Kidney (tissue), 22 donors: ENCODE measurements at places on chromosomes 4 and X.

GRCh38 chr4:168923526-168924194 lies 86.4 kb downstream of the CBR4 start:
- peak; percentile 62 for DNase-seq

DNA sequence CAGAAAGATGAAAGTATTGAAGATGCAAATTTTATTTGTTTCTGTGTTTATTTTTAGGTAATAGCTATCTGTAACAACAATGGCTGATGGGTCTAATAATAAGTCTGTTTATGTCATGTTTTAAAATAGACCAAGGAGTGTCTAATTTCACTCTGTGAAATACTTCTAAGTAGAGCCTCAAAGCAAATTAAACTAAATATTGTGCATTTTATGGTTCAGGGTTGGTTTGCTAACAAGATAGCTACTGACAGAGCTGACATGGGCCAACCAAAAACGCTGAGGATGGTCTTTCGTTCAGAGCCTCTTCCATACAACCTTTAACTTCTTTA lies 437.6 kb upstream of the CTSO start:
- no peak for DNase-seq

- DNase-seq = no peak
Measured at GRCh38 chrX:19602866-19603622, 87.7 kb upstream of the MAP3K15 start.

GRCh38 chrX:48595929-48596328 lies 1.4 kb upstream of the WDR13 start:
- DNase-seq = no peak

- DNase-seq = no peak
Measured at GRCh38 chr4:181870326-181870725, 372.9 kb upstream of the TENM3 start.

DNA sequence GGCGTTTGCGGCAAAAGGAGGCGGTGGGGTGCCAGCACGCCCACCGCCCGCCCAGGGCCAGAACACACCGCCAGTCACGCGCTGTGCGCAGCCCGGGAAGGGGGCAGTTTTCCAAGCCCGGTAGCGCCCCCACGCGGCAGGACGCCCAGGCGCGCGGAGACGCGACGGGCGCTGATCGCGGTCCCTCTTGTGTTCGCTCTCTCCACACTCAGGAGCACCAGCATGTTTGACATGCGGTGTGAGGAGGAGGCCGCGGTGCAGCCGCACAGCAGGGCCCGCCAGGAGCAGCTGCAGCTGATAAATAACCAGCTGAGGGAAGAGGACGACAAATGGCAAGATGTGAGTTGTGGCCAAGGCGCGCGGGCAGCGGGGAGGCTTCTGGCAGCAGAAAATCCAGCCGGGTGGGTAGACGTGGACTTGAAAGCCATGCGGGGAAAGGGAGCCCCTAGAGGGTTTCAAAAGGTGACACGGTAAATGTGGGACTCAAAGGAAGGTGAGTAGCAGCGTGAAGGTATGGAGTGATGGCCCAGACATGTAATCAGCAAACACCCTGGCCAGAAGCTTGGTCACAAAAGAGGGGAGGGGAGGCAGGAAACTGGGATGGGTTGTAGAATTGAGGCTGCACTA lies 104.1 kb downstream of the PHOX2B start:
- peak; percentile 86 for DNase-seq

DNA sequence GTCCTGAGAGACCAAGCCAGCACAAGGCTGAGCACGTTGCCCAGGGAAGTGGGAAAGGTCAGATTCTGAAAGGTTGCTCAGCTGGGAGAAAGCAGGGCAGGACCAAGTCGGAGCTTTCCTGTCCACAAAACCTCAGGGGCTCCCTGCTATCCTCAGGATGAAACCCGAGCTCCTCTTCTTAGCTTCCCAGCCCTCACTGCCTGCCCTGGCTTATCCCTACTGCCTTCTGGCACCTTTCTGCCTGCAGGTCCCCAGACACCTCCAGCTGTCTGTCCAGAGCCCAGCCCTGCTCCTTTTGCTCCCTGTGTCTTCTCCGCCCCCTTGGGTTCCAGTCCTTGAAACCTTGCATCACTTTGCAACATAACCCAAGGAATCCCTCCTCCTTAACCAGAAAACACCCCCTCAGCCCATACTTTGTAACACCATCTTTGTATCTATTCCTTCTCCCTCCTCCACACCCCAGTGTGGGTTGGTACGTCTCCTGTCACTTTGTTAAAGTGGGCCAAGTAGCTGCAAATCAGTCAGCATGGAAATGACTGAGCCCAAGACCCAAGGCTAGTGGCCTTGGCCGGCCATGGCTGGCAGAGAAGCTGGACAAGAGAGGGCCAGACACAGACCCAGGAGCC lies 20.0 kb upstream of the PRRG3 start:
- DNase-seq = no peak

- DNase-seq = no peak
Measured at GRCh38 chr4:89447543-89447942, 139.9 kb upstream of the GPRIN3 start.

DNA sequence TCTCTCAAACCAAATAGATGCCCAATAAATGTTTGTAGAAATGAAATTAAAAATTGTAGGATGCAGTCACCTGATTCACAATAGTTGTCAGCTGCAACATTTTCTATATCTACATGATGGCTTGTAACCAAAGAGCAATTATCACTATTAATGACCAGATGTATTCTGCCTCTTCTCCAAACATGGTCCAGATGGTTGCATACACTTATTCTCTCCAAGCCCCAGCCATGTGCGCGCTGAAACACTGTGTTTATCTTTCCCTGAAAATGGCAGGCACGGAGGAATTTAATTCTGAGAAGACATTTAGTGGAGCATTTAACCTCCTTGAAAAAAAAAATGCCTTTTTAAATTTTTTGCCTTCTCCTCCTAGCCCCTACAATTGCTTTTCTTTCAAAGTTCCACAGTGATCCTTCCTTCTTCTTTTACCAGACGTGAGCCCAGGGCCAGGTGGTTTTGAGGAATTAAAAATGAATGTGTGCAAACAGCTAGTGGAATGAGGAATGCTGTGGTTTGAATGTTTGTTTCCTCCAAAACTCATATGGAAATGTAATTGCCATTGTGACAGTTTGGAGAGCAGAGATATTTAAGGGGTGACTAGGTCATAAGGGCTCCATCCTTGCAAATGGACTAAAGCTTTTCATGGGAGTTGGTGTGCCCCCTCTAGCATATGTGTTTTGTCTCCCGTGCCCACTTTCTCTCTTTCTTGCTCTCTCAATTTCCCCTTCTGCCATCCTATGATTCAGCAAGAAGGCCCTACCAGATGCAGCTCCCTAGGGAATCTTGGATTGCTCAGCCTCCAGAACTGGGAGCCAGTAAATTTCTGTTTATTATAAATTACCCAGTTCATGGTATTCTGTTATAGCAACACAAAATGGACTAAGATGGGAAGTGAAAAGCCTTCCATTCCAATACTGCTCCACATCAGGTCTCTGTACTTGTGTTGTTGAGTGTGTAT lies 136.0 kb downstream of the GABRB1 start:
- DNase-seq = no peak

DNA sequence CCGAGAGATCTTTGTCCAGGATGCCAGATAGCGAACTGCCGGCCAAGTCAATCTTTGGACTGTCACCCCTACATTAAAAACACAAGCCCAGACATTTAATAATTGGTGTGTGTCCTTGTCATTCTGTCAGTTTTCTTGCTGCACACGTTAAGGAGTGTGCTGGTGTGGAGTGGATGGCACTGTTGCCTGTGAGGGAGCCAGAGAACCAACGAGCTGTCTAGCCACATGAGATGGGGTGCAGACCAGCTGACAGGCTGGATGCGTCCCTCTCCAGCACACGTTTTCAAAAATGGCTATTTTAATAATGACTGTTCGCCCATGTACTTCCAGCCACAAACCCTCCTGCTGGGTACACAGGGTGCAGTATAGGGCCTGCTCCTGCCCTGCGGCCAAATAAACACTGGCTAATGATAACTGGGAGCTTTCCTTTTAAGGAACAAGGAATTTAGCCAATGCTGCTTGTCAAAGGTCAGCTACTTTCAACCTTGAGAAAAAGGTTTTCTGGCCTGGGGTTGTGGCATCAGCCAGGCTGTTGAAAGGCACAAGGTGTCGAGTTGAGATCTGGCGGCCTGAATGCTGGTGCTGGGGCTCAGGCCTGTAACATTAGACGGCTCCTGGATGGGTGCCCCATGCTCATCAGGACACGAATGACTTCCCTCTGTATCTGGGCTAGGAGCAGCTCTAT lies 54.0 kb upstream of the MAP3K15 start:
- no peak for DNase-seq

- no peak for DNase-seq
Measured at GRCh38 chr4:61298178-61298740, 98.1 kb downstream of the ADGRL3 start.

- no peak for DNase-seq
Measured at GRCh38 chr4:149910177-149910576, 94.5 kb upstream of the IQCM start.

DNA sequence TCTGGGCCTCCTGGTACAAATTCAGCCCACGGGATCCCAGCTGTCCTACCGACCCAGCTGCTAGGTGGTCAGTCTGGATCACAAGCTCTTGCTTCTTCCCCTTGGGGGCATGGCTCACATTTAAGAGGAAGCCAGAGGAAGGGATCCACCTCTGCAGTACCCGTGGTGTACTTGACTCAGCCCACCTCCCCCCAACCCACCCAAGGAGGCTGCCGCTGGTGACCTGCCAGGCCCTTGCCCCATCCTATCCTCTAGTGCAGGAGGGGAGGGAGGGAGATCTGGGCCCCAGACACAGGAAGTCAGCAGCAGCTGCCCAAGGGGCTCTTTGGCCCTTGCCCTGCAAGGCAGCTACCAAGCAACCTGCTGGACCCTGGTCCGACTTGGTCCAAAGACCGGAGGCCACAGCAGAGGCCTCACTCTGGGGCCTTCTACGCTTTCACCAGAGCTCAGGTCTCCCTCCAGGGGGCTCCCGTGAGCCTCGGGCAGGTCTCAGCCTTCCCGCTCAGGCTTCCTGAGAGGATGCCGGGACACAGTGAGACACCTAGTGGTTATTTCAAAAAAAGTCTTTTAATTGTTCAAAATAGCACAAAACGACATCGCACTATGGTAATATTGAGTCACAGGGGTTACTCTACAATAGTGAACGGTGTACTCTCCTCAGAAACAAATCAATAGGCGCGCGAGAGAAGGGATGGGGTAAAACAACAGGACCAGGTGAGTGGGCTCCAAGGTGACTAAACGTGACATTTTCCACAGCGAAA lies 2.7 kb upstream of the RENBP start:
- DNase-seq = peak; percentile 70

- DNase-seq = no peak
Measured at GRCh38 chr4:150327262-150327780, 249.1 kb downstream of the DCLK2 start.

GRCh38 chr4:83267830-83268475 lies 16.6 kb downstream of the COQ2 start:
- no peak for DNase-seq

GRCh38 chrX:40806513-40807220 lies 71.3 kb upstream of the MED14 start:
- no peak for DNase-seq

DNA sequence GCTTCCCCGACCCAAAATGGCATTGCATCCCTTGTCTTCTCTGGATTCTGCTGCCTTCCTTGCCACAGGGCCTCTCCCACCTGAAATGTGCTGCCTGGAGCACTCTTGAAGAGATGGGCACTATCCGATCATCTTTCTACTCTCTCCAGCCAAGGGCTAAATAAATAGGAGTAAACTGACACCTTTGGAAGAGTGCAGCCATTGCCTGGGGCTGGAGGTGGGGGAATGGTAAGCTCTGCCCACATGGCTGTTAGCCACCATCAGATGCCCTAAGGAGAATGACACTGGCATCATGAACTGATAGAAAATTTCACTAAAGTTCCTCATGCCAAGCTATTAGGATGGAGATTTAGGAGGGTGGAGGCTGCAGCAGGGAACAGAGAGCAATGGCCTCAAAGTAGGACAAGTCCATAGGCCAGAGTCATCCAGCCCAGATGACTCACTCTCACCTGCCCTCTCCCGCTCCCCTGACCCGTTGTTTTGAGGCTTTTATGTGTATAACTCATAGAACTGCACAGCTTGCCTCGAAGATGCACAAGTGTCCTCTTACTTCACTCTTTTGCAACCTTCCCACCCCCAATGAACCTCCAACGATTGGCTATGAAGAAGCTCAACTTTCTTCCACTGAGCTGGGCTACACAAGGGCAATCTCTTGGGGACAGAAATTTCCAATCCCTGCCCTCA lies 822 bp upstream of the PFKFB1 start:
- DNase-seq = no peak

DNA sequence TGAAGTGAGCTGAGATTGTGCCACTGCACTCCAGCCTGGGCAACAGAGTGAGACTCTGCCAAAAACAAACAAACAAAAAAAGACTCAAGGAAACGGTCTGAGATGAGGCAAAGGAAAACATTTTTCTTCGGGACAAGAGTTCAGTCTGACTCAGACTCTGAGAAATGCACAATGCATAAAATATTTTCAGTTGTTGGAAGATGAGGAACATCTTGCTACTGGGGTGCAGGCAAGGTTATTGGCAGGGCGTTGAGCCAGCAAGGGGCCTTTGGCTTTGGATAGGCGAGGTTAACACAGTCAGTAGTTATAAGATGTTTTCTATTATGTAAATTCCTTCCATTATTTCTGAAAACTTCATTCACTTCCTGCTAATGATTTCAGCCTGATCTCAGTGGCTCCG lies 96.1 kb upstream of the VCX start:
- DNase-seq = no peak

DNA sequence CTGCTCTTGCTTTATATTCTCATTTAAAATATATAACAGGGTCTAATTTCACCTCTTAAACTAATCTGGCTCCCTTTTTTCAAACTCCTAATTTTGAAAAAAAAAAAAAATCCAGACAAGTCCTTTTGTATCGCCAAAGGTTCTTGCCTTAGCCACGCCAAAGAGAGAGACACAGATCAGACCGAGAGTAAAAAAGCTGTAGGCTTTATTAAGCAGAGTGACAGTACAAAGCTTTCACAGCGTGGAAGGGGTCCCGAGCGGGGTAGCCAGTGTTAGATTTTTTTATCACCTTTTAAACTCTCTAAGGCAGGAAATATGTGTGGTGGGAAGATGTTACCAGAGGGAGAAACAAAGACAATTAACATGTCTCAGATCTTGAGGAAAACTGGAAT lies 54.1 kb downstream of the PAGE2 start:
- no peak for DNase-seq

DNA sequence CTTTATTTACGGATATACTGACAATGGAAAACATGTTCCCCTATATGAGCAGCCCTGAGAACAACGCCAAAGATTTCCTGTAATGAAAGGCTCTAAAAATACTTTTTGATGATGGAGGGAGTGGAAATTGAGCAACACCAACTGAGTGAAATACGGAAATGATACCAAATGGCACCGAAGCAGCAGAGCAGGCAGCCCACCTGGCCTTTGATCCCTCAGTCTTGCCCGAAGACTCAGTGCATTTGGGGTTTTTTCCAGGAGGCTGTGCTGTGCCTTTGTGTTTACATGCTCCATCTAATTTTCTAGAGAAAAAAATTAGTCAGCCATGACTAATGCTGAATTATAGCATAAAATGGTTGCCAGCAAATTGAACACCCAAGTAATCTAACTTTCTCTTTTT lies 169.9 kb upstream of the RBPJ start:
- DNase-seq = no peak

- DNase-seq = peak; percentile 94
Measured at GRCh38 chr4:140756319-140757231, at the start of gene TBC1D9. Gene TBC1D9 (minus strand): TSS chr4:140756385. CDS start chr4:140756045, 340 bp downstream.

GRCh38 chr4:144782345-144782744 lies 136.4 kb downstream of the HHIP start:
- DNase-seq = no peak

- no peak for DNase-seq
Measured at GRCh38 chr4:10944321-10944720, 259.8 kb upstream of the CLNK start.
